Stimulated activated CD4-positive, alpha-beta T cell treated with anti-CD3 and anti-CD28 coated beads, Interleukin-4, amount 100 ng/mL, for 48 hours (primary cell): ENCODE measurements at places on chromosomes 12 and 14.

GRCh38 chr14:49971156-49972130 lies 78.6 kb downstream of the ARF6 start:
- no peak for DNase-seq

- no peak for DNase-seq
These were observed 81.2 kb upstream of the ATXN7L3B start for GRCh38 chr12:74456431-74456830.

DNA sequence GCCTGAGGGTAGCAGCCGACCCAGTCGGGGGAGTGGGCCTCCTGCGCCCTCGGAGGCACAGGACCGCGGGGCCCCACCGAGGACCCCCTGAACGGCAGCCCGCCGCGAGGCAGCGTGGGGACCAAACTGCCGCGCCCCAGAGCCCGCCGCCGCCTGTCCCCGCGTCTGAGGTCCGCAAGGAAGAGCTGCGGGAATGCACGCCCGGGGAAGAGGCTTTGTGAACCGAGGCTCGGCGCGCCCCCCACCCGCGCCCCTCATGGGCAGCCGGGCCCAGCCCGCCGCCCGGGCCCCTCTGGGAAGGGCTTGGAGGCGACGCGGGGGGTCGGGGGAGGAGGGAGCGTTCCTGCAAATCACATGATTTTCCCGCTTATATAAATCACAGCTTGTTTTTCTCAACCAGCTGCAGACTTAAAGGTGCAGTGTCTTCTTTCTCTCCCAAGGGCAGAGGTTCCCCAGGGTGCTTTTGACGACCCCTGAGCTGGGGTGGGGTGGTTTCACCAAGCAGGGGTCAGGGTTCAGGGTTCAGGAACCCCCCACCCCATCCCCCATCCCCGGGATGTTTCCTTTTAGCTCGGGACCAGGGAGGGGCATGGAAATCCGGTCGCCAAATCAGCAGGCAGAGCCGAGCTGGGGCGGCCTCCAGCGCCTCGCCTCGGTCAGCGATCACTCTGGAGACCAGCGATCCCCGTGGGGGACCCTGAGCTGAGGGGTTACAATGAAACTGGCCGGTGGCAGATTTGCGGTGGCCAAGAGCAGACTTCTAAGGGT lies 44.7 kb upstream of the ATP23 start:
- DNase-seq = no peak

DNA sequence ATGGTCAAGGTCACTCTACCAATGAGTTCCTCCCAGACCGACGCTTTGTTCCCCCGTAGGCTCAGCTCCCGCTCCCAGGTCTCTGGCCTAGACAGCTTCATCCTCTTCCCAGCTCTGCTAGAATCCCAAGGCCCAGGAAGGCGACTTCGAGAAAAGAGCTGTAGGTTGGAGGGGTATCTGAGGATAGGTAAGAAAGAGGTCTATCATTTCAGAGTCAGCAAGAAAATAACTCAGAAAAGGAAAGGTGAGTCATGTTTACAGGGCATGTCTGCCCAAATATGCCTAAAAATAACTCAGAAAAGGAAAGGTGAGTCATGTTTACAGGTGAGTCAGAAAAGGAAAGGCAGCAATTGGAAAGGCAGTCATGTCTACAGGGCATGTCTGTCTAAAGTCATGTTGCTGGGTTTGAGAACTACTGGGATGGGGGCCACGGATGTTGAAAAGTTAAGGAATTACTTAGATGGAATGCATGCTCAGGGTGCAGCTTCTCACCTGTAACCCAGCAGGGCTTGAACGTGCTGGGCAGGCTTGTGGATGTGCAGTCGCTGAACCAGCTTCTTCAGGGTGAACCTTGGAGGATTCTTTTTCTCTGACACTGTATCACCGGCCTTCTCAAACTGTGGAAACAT lies 12.2 kb downstream of the TEP1 start:
- DNase-seq = peak; percentile 9

DNA sequence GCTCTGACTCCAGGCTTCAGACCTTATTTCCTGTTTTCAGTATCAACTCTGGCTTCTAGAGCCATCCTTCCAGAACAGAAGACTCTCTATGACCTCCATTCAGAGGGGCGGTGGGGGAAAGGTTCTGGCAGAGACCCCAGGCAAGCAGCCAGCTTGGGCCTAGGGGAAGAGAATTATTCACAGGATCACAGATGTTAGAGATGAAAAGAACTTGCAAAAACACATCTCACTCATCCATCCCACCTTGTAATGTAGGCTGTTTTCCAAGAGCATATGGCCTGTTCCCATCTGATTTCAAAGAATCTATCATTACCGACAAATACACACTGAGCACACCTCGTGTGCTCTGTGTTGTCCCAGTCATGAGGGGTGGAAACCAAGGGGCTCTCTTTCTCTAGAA lies 131.9 kb downstream of the GRIN2B start:
- DNase-seq = no peak

DNA sequence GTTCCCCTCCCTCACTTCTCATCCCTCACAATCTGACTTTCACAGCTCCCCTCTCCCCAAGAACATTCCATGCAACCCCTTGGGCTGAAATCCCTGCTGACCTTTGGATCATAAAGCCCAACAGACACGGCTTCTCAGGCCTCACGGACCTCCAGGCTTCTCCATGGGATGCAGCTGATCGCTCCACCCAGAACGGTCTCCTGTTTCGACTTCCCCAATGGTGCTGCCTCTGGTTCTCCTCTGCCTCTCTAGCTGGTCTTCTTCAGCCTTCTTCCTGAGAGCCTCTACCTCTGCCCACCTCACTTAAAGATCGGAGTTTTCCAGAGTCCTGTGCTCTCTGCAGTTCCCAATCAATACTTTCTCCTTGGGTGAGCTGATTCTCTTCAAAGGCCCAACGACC lies 17.8 kb upstream of the PRMT8 start:
- DNase-seq = no peak

DNA sequence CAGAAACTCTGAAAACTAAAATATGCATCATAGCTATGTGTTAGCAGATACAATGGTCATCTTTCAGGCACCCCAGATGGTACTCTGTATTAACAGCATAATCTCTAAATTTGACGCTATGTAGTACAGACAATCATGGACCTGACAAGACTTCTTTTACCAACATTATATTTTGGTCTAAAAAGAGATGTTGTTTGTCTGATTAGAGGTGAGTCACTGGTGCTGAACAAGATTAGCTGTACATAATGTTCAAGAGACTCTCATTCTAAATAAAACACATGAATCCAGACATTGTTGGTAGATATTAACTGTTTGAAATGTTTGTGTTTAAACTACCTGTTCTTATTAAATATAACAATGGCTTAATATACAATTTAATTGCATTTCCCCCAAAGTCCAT lies 146.4 kb upstream of the LMNTD1 start:
- no peak for DNase-seq

DNA sequence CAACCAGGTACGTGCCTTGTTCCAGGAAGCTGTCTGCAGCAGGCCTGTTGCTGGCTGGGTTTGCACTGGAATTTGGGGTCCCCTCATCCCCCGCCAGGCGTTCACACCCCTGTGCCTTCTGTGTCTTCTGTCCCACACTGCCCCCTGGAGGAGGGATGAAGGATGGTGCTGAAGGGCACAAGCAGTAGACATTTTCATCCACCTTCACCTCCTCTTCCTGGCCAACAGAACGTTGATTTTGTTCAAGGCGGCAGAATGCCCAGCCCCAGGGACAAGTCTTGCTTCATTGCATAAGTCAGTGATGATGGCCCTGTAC lies 122.1 kb downstream of the CALM1 start:
- DNase-seq = peak; percentile 36

GRCh38 chr14:84129941-84130340 lies 1400.0 kb upstream of the FLRT2 start:
- no peak for DNase-seq
